IPS DF 6.9 (cell line): ENCODE measurements at places on chromosomes 5 and 9.

- peak; percentile 87 for DNase-seq
Measured at GRCh38 chr9:130940693-130941576, 1.9 kb upstream of the FIBCD1 start.

- DNase-seq, result no peak
Measured at GRCh38 chr9:83041771-83042170, 21.2 kb downstream of the RASEF start.

- no peak for DNase-seq
Measured at GRCh38 chr9:5939530-5939929, 48.8 kb downstream of the MLANA start.

DNA sequence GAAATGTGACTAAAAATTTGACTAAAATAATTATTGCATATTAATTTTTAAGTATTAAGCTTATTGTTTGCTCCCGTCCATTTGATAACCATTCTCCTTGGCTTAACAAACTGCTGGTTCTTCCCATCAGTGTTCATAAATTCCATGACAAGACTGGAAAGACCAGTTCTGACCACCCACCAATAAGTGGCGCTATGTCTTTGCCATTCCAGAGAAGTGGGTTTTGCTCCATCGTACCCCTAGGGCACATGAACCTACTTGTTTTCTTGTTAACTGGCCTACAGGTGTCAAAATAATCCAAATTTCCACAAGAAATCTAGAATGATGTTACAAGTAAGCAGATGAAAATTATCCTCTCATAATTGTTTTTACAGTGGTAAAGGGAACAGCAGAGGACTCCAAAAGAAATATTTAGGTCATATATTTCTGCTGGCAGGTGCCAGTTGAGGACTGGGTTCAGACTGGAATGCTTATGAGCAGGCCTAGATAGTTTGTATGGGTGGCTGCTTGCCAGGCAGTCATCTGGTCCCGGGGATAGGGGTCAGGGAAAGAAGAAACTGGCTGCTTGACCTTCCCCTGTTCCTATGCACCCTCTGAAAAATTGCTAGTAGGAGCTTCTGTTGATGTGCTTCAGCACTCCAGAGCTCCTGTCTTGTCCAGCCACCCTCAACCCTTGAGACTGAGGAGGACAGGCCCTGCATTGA is 283.1 kb upstream of the ADAMTSL1 start:
- no peak for DNase-seq

- no peak for DNase-seq
Measured at GRCh38 chr9:117952581-117952980, 248.4 kb downstream of the TLR4 start.

DNA sequence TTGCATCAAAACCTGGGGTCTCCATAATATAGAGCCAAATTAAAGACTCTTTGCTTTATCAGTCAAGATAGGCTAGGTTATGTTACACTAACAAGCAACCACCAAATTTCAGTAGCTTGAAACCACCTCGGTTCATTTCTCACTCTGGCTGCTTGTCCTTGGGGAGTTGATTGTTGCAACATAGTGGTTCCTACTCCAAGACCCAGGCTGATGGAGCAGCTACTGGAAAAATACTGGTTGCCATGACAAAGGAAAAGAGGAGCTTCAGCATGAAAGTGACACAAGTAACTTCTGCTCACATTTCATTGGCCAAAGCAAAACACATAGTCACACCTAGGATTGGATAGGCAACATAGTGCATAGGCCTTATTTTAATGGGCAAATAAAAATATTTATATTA is 18.5 kb upstream of the RCL1 start:
- no peak for DNase-seq

DNA sequence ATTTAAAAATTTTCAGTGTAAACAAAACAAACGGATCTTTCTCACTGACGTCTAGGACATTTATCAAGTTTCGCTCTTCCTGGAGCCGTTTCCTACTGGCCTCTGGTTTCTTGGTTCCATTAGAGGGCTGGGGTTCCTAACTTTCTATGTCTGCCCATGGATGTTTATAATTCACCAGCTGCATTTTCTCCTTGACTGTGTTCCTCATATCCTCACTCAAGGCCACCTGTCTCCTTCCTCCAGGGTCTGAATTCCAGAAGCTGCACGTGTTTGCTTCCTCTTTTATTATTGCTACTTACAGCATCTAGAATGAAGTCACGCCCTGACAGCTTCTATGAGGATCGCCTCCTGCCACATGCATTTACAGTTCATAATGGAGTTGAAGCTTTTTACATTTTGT is 74.1 kb upstream of the BASP1 start:
- no peak for DNase-seq

DNA sequence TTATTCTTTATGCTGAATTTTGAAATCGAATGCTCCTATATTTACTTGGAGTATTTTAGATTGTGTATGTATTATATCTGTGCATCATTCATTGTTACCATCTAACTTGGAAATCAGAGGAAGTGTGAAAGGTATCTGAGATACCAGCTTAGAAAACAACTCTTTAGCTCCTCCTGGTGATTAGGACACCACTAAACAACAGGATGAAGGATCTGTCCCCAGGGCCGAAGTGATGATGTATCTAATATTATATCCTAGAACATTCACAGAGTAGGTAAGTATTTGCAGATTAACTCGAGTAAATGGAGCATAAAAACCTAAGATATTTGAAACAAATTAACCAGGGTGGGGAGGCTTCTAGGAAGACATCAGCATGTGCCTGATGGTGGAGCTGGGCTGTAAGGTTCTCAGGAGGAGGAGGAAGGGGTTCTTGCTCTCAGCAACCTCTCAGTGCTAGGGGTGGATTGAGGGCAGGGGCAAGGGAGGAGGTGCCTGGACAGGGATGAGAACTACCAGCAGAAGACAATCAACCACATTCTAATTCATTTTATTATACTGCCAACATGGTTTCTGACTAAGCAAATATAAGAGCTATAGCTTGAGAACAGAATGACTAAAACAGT is 2.6 kb upstream of the NFIL3 start:
- DNase-seq, result no peak

- DNase-seq, result no peak
Measured at GRCh38 chr5:67732471-67732870, 483.1 kb upstream of the PIK3R1 start.

DNA sequence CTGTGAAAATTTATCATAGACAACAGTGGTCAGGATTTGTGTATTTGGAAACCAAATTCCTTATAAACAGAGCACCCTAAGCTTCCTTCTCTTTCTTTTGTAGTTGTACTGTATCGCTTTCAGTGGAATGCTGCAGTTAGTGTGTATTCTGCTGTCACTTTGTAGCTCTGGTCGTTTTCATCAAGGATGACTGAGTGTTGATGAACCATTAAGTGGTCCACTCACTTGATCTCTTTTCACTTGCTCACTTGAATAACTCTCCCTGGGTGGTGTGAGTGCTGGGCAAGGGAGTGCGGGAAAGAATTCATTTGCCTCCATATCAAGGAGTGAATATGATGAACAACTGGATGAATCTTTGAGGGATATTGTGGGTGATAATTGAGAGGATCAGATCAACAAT is 1225.7 kb upstream of the WWC1 start:
- no peak for DNase-seq

DNA sequence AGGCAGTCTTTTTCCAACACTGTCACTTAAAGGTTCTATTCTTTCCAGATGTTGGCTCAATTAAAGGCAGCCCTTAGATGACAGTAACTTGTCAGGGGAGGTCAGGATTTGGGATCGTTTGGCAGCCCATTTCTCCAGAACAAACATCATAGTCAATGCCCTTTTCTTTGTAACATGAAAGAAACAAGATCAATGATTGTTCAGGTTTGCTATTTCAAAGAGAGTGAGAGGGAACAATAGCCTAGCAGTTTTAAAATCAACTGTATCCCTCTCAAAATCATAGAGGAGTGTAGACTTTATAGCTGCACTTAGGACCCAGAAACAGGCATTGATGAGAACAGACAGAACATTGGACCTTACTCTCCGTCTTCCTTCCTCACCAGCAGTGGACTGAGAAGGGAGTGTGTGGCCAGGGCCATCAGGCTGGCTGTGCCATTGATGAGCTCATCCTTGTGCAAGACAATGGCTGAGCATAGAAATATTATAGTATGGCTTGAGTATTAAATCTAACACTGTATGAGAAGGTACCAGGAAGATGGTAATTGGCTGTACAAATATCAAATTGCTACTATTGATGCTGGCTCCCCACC is 130.0 kb downstream of the PIP5K1B start:
- no peak for DNase-seq

DNA sequence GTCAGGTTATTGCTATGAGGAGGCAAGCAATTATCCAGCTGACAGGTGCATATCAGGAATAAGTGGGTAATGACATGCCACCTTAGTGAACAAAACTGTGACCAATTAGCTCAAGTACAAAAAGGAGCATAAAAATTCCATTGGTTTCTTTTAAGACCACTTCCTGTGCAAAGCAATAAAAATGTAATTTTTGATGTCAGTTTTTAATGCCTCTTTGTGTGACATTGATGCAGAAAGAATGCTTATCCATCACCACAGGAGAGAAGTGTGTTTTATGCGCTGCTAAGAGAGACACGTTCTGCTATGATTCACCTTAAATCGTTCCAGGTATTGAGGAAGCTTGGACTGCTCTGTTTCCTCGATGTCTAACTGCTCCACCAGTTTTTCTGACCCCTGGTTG is 96.7 kb downstream of the MRPS27 start:
- no peak for DNase-seq

DNA sequence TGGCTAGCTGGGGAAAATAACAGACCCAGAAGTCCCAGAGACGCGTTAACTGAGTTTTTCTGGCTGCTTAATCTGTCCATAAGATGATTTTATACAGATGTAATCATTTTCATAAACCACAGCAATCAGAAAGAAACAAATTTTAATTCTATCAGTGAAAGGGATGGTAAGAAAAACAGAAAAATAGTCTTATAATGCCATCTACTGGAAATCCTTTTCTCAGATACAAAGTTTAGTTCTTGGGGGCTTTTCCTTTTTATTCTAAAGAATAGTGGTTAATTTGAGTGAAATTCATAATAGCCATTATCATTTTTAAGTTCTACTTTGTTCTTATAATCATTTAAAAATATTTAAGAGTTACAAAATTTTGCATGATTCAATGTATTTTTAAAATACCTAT is 44.4 kb downstream of the DROSHA start:
- no peak for DNase-seq

DNA sequence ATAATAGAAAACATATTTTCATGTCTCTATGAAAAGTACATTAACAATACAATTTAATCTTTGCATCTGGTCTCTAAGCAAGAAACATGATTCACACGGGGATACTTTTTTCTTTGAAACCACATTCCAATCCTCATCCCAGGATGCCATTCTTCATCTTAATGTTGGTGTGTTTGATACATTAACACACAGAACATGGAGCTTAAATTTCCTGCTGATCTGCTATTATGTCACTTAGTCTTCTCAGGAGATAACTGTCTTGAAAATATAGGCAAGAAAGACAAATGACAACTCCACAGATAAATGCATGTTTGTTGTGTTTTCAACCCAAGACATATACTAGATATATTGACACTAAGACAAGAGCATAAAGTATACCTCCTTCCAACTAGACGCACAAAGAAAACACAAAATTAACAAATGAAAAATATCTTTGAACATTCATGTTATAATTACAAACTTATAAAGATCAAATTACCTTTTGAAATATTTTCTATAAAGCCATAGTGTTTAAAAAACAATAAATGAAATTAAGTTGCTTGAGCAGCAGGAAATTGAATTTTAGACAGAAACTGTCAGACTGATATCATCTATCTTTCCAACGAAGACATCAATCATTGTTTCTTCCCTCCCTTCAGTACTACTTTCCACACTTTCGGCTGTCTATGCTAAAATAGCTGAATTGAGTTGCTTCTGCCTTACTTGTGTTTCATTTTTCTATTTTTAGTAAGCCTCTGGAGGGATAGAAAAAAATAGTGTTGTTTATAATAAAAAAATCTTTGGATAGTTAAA is 1676.7 kb upstream of the CDH9 start:
- DNase-seq, result no peak

GRCh38 chr5:127813633-127814587 is 110.7 kb downstream of the CCDC192 start:
- DNase-seq, result no peak

DNA sequence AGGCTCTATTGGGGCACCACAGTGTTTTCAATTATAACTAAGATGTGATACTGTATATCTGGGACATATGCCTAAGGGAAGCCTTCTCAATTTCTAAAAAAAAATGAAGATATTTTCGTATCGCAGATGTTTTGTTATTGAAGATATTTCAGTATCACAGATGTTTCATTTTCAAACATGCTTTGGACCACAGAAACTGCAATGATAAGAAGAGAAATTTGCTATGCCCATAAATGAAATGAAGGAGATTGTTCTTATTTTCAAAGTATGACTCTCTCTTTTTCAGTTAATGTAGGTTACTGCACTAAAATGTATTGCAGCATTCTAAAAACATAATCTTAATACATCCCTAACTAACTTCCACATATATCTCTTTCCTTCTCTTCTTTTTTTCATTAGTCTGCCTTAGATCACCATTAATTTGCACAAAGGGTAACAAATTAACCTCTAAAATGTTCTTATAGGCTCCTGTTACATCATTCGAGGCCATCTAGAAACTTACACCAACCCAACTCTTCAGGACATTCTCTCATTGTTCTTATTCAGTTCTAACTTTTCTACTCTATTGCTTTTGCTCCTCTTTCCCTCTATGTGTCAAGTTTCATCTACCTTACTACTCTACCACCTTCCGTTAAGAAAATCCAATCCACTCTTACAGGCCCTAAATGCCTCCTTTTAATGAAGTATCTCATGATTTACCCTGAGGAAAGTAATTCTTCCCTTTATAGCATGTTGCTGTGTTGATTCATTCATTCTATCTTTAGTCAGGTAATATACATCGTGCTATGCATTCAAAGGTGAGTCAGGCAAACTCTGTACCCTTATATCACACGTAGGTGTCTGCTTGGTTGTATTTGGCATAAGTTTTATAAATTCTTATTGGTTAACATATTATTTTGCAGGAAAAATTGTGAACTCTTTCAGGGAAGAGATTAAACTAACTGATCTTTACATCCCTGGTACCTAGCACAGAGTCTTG is 70.5 kb downstream of the ST8SIA4 start:
- DNase-seq, result no peak

DNA sequence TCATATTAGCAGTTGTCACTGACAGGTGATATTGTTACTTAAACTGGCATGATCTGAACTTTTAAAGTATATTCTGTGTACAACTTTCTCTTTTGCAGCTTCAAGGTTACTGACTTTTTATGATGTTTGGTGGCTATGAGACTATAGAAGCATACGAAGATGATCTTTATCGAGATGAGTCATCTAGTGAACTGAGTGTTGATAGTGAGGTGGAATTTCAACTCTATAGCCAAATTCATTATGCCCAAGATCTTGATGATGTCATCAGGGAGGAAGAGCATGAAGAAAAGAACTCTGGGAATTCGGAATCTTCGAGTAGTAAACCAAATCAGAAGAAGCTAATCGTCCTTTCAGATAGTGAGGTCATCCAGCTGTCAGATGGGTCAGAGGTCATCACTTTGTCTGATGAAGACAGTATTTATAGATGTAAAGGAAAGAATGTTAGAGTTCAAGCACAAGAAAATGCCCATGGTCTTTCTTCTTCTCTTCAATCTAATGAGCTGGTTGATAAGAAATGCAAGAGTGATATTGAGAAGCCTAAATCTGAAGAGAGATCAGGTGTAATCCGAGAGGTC is 5.9 kb downstream of the ZCCHC7 start:
- no peak for DNase-seq

GRCh38 chr5:123150089-123150488 is 61.0 kb downstream of the PRDM6 start:
- DNase-seq, result no peak
